Fibroblast of gingiva (primary cell): ENCODE measurements at places on chromosomes 2 and 18.

- DNase-seq: no peak
These were observed 100.4 kb upstream of the GPR45 start for GRCh38 chr2:105141099-105141614.

DNA sequence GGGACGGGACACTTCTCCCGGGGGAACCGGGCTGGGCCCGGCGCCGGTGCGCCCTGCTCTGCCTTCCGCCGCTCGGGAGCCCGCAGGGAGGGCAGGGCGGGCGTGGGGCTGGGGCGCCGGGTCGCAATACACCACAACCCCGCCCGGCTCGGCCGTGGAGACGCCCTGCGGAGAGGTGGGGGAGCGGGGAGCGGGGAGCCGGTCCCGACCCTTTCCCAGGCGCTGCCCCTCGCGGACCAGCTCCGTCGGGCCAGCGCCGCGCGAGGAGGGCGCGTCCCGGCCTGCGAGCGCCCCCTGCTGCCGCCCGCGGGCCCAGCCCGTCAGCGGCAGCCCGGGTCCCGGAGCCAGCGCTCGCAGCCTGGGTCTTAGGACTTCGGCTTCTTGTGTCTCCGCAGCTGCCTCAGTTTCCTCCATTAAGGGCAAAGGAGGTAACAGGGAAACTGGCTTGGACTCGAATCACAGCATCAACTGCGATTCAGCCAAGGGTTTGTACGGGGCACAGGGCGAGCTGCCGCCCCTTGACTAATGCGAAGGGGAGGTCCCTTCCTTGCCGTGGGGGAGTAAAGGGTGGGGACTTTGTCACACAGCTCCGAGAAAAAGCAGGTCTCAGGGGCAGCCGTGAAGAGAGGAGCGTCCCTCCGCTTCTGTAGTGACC is 635 bp upstream of the ADRA2B start:
- no peak for DNase-seq

DNA sequence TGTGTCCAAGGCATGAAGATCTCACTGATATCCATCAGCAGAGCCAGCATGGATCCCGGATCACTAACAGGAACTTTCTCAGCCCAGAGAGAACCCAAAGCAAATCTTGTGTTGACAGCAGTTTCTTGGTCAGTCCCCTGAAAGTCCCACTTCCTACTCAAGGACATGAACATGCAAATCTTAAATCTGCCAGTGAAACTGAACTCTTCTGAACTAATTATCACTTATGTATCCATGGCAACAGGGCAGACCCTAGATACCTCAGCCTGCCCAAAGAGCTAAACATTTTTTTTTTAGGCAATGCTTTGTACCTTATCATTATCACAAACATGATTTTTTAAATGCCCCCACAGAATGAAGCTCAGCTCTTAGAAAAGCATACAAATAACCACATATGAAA is 127.8 kb upstream of the DDX18 start:
- no peak for DNase-seq

DNA sequence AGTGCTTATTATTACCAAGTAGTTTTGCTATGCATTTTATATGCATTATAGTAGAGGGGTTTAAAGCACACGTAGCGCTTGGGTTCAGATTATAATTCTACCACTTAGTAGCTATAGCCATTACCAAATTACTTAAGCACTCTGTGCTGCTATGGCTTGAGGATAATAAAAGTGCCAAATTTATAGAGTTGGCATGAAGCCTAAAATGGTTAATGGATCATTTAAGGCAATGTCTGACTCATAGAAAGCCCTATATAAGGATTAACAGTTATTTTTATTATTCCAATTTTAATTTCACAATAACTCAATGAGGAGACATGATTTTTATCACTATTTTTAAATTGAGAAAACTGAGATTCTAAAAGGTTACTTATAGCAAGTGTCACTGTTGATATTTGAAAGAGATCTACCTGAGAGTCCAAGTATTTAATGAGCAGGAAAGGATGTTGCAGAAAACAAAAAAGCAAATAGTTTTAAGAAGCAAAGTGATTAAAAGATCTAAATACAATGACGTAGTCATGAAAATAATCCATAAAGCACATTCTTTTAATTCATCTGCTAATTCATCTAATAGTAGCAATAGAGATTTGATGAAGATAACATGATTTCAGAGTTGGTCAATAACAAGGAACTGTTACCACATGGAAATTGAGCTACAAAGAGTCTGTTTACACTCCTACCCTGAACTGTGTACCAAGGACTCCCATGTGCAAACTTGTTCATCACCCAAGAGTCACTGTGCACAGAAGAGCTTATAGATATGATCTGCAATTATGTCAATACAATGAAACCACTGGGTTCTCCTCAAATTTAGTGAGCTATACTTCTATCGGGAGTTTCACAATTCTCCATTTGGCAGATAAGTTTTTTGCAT is 78.8 kb upstream of the DTNA start:
- no peak for DNase-seq

DNA sequence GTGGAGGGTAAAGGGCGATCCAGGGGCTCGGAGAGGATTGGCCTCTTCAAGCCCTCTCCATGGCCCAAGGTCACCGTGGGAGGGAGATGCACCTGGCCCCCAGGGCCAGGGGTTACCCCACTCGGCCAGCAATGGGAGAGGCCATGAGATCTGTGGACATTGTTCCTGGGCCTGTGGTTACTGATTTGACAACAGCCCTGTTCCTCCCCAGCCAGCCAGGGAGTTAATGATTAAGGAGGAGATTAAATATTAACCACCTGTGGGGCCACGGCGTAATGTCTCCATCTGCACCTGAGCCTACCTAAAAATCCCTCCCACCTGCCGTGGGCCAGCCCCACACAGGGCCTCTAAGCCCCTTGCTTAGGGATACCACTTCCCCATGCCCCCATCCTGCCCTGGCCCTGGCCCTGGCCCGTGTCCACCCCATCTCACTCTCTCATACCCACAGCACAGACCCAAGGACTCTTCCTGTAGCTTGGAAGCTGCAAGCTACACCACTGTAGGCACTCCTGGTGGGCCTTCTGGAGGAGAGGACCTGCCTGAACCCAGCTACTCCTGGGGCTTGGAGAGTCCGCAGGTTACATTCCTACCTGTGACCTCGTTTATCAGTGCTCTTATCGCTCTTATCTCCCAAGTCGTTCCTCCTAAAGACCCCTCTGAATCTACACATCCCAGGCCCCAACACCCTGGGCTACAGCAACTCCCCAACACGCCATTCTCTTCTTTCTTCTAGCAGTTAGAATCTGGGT is 32.1 kb downstream of the ZFP36L2 start:
- DNase-seq: no peak

DNA sequence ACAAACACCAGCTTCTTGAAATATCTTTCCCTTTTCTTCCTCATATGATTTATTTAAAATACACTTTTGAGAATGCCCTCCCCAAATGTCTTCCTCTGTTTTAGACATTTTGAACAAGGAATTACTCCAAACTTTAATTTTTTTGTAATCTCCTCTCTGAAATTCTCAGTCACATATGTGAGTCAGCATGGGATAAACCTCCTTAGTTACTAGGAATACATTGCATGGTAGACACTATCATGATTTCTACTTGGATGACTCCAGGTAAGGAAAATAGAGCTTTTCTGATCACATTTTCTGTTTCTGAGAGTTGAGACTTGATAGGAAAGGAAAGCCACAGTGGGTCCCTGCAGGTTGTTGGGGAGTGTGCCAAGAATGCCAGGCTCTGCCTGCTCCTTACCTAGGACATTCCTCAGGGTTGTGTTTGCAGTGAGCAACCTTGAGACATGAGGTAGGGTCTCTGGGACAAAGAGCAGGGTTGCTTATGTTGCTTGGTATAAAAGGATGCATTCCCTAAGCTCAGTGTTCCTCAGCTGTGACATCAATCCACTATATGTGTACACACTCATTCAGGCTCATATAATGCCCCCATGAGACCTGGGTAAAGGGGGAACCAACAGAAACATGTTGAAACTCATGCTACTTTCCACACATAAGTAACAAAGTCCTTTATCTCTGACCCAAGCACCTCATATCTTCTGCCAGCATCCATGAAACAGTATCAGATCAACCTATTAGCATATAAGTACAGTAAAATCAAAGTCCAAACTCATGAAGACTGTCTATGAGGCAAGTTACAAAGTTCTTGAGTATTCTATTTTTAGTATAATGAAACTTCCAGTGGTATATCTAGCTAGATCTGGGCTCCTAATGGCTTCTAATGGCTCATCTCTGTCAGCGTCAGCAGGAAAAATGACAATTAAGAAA is 112.8 kb upstream of the SCN1A start:
- no peak for DNase-seq

GRCh38 chr2:234494361-234495250 is 2.3 kb downstream of the ARL4C start:
- no peak for DNase-seq

DNA sequence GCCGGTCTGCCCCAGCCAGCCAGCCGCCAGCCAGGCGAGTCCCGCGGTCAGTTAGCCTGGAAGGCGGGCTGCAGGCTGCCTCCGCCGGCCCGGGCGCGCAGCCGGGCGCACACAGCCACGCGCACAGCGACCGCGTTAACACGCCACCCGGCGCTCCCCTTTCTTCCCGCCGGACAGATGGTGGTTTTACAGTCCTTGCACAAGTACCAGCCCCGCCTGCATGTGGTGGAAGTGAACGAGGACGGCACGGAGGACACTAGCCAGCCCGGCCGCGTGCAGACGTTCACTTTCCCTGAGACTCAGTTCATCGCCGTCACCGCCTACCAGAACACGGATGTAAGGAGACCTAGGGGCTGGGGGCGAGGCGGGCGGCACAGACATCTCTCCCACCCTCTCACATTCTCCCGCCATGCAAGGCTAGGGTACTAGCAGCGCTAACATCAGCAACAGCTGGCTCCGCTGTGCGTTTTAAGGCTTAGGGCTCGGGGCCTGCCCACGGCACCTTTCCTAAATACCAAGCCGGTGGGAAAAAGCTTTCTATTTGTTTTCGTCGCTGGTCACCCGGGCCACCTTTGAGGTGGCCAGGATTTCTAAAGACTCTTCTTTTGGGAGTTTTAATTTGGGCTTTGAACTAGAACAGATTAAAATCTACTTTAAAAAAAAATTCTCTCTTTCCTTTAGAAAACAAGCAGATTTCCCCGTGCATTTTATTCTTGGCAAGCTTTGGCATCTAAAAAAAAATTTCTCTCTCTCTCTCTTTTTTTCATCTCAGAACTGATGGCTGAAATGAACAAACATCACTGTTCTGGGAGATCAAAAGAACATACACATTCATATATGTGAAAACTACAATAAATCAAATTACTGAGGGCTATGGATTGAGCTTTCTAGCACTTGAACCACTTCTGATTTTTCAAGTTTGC is 2.9 kb downstream of the TBR1 start:
- no peak for DNase-seq

GRCh38 chr18:59386909-59387686 is 28.0 kb upstream of the LMAN1 start:
- no peak for DNase-seq

- DNase-seq: no peak
These were observed 220.9 kb downstream of the HDAC4 start for GRCh38 chr2:239179851-239180371.
